Bronchus fibroblast of lung (primary cell): ENCODE measurements at places on chromosomes 13 and 19. TPM values are rescaled to one million over a fixed set of nuclear protein-coding genes. Genes with fewer than 3 reads are reported as not detected.

The CLDN10 gene
- not detected in 2 replicates for total RNA-seq

The ZNF540 gene
- total RNA-seq, result 0.30 and 0.50 TPM in 2 replicates

The IL4I1 gene
- 0.17 and 0.30 TPM in 2 replicates for total RNA-seq

The CALR3 gene
- total RNA-seq, result not detected in 2 replicates

The CYP2F1 gene
- total RNA-seq, result not detected in 2 replicates

The MEDAG gene
- 3.4 and 3.9 TPM in 2 replicates for total RNA-seq

The C13orf42 gene
- total RNA-seq, result not detected in 2 replicates

The CPAMD8 gene
- 0.45 and 0.50 TPM in 2 replicates for total RNA-seq

The ATCAY gene
- total RNA-seq, result under 0.01 and 0.67 TPM in 2 replicates

The LRRC25 gene
- 0.15 TPM in 1 of 2 replicates, not detected in the other for total RNA-seq

The PLIN5 gene
- total RNA-seq, result not detected in 2 replicates

The PCDH17 gene
- total RNA-seq, result 0.15 and 0.17 TPM in 2 replicates

The DAND5 gene
- total RNA-seq, result not detected in 2 replicates

The CGB8 gene
- total RNA-seq, result not detected in 2 replicates

The N4BP2L1 gene
- total RNA-seq, result 0.30 and 0.67 TPM in 2 replicates

The ATP4A gene
- total RNA-seq, result not detected in 2 replicates

The AMER2 gene
- not detected in 2 replicates for total RNA-seq

The TRPC4 gene
- total RNA-seq, result 0.45 and 0.50 TPM in 2 replicates

The A1BG gene
- total RNA-seq, result 56.7 and 57.5 TPM in 2 replicates

The B9D2 gene
- total RNA-seq, result 6.2 and 12.6 TPM in 2 replicates

The ZNF552 gene
- total RNA-seq, result 3.0 and 4.2 TPM in 2 replicates

The SOX1 gene
- total RNA-seq, result not detected in 2 replicates

The ZNF90 gene
- 1.6 and 2.2 TPM in 2 replicates for total RNA-seq

The NFKBIB gene
- total RNA-seq, result 17.4 and 18.5 TPM in 2 replicates

The ATP1A3 gene
- total RNA-seq, result 0.15 and 0.17 TPM in 2 replicates

The GPR12 gene
- not detected in 2 replicates for total RNA-seq

The IGFL3 gene
- not detected in 2 replicates for total RNA-seq

The LCP1 gene
- 0.30 and 0.34 TPM in 2 replicates for total RNA-seq

The CYP4F12 gene
- not detected in 2 replicates for total RNA-seq

The FRY gene
- total RNA-seq, result 1.2 and 1.8 TPM in 2 replicates

The KCTD15 gene
- total RNA-seq, result 40.9 and 47.9 TPM in 2 replicates

The CDC42EP5 gene
- 26.5 and 30.4 TPM in 2 replicates for total RNA-seq

The ZNF585A gene
- total RNA-seq, result 2.4 and 3.2 TPM in 2 replicates

The COLGALT1 gene
- 147 and 158 TPM in 2 replicates for total RNA-seq

The TEX26 gene
- 0.17 and 0.30 TPM in 2 replicates for total RNA-seq

The FFAR1 gene
- not detected in 2 replicates for total RNA-seq

The ZSCAN4 gene
- total RNA-seq, result not detected in 2 replicates

The KCNN1 gene
- 0.15 and 0.34 TPM in 2 replicates for total RNA-seq

The CBY2 gene
- not detected in 2 replicates for total RNA-seq

The MYO16 gene
- 0.15 and 0.17 TPM in 2 replicates for total RNA-seq

The FXYD3 gene
- total RNA-seq, result not detected in 2 replicates

The B3GNT3 gene
- total RNA-seq, result 0.15 TPM in 1 of 2 replicates, not detected in the other

The CEACAM19 gene
- 2.7 and 3.3 TPM in 2 replicates for total RNA-seq

The LILRA2 gene
- not detected in 2 replicates for total RNA-seq

The KCNRG gene
- total RNA-seq, result 1.2 and 1.3 TPM in 2 replicates

The APBA3 gene
- 19.2 and 19.8 TPM in 2 replicates for total RNA-seq

The ZIC5 gene
- not detected in 2 replicates for total RNA-seq

The ADM5 gene
- total RNA-seq, result 0.67 and 0.74 TPM in 2 replicates

The YJU2 gene
- 24.8 and 26.1 TPM in 2 replicates for total RNA-seq

The ONECUT3 gene
- not detected in 2 replicates for total RNA-seq

The NTN5 gene
- 0.34 TPM in 1 of 2 replicates, not detected in the other for total RNA-seq
